ENCODE measurements at places on chromosomes 6 and 20. TPM values are rescaled to one million over a fixed set of nuclear protein-coding genes. Genes with fewer than 3 reads are reported as not detected.

Gene TSBP1
- total RNA-seq = not detected

Gene ATP9A
- 30.6 TPM for total RNA-seq

Gene TCFL5
- 30.9 TPM for total RNA-seq

GRCh38 chr20:38430679-38431325, 4.3 kb downstream of the SNHG17 start:
- peaks cover 4% of the 10 kb centered on the region for H3K27me3 ChIP-seq
- no peak overlapping the region for H3K4me3 ChIP-seq
- H3K36me3 ChIP-seq = peaks cover 53% of the 10 kb centered on the region
- H3K27ac ChIP-seq = no peak overlapping the region
- no peak for DNase-seq
- H3K4me1 ChIP-seq = peaks cover 17% of the 10 kb centered on the region

GRCh38 chr6:155629652-155630051, 174.0 kb upstream of the NOX3 start:
- H3K27ac ChIP-seq = no peak overlapping the region
- DNase-seq = no peak
- no peaks in the 10 kb centered on the region for H3K36me3 ChIP-seq
- H3K4me3 ChIP-seq = no peak overlapping the region
- H3K4me1 ChIP-seq = no peaks in the 10 kb centered on the region

DNA sequence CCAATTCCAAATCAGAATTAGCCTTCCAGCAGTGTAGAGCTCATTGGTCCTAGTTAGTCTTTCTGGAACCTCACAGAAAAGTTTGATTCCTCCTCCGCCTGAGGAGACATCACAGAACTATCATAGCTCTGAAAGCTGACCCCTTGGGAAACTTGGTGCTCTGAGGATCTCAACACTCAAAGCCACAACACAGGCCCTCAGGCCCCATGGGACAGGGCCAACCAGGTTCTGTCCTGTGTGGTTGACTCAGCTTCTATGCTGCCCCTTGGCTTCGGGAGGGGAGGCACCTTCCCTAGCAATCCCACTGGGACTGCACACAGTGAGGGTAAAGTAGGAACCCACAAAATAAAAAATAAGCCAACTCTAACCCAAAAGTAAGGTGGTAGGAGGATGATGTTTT, 237.5 kb upstream of the ECI2 start:
- H3K4me1 ChIP-seq = no peaks in the 10 kb centered on the region
- H3K36me3 ChIP-seq = peaks cover 3% of the 10 kb centered on the region
- H3K27me3 ChIP-seq = no peaks in the 10 kb centered on the region
- no peak for DNase-seq

GRCh38 chr20:11734431-11734830, 183.3 kb upstream of the BTBD3 start:
- H3K4me1 ChIP-seq = no peaks in the 10 kb centered on the region
- no peak overlapping the region for H3K27ac ChIP-seq
- H3K27me3 ChIP-seq = no peaks in the 10 kb centered on the region
- no peak for DNase-seq
- no peaks in the 10 kb centered on the region for H3K36me3 ChIP-seq

- H3K4me1 ChIP-seq = peaks cover 26% of the 10 kb centered on the region
- H3K27ac ChIP-seq = no peak overlapping the region
- H3K4me3 ChIP-seq = no peak overlapping the region
- no peaks in the 10 kb centered on the region for H3K36me3 ChIP-seq
Measured at GRCh38 chr6:149897015-149897697, 757 bp downstream of the RAET1E start.

Measured in endothelial cell (in vitro differentiated cells).